ENCODE measurements at places on chromosomes 1 and 21.
A peak's percentile ranks its signal among the peaks of the same experiment; 100 is the strongest.

DNA sequence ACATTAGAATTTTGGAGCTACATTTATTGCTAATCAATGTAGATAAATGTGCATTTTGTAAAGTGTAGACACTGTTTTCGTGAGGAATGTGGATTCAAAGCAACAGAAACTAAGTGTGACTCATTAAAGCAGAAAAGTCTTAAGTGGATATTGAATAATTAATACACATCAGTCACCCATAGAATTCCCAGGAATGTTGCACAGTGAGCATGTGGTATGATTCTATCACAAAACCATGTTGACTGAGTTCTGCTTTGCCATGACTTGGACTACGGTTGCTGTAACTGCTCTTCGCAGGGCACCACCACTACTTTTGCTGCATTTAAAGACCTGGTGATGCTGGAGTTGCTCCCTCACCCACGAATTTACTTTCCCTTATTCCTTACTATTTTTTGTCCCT is 471.8 kb downstream of the KCNT2 start:
- no peak for DNase-seq

DNA sequence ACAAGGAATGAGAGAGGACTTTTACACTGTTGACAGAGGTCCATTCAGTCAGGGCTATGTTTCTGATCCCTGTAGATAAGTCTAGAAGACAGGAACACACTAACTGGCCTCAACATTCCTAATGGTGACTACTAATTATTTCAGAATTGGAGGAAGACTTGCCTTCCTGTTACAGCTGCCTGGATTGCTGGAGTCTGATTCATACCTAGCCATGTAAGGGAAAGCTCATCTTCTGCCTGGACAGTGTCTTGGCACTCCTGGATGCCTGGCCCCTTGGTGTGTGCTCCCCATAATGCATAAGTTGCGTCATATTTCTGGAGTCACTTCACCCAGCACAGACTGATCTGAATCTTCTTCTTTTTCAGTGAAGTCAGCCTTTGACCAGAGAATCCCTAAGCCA is 326.0 kb upstream of the RUNX1 start:
- peak; percentile 77 for DNase-seq

GRCh38 chr1:37868466-37868865 is 9.1 kb upstream of the MTF1 start:
- DNase-seq: no peak

DNA sequence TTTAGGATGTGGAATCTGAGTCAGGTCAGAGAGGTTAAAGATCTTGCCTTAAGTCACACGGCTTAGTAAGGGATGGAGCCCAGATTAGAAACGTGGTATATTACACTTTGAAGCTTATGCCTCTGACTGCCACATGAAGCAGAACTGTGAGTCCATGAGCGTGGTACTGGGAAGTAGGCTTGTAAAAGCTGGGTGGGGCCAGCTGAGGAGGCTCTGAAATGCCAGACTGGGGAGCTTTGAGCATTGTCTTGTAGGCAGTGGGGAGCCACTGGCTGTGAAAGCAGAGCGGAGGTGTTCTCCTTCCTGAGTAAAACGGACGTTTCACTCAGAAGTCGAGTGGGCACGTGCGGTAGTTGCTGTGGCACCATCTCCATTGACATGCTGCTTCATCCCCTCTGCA is 72.6 kb upstream of the USP24 start:
- no peak for DNase-seq

GRCh38 chr1:240797050-240797449 is 185.1 kb upstream of the GREM2 start:
- DNase-seq: no peak

DNA sequence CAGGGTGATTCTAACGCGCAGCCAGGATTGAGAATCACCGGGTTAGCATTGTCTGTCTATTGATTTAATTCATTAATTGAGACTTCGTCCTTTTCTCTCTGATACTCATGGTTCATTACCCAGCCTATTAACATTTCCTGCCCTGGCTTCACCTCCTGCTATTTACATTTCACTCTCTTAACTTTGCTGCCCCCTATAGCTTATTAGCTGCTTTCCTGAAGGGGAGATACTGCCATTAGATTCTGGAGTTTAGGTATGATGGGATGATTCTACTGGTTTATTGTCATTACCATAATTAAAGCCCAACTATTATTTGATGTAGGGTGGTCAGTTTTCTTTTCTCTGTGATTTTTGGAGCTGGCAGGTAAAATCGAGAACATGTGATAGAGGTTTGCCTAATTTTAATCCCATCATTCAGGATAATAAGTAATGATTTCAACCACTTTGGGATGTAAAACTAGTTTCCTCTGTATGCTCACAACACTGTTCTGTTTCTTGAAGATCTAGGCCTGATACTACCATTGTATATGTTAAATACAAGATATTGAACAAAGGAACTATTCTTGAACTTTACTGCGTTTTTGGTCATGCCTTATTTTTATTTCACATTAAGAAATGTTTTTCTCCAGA is 6.4 kb downstream of the PPP2R5A start:
- peak; percentile 72 for DNase-seq

- no peak for DNase-seq
Measured at GRCh38 chr1:154717528-154717924, 109.5 kb upstream of the ADAR start.

GRCh38 chr1:184912392-184912791 is 61.9 kb downstream of the NIBAN1 start:
- DNase-seq: no peak

- no peak for DNase-seq
Measured at GRCh38 chr1:55243655-55244054, 28.5 kb upstream of the USP24 start.

DNA sequence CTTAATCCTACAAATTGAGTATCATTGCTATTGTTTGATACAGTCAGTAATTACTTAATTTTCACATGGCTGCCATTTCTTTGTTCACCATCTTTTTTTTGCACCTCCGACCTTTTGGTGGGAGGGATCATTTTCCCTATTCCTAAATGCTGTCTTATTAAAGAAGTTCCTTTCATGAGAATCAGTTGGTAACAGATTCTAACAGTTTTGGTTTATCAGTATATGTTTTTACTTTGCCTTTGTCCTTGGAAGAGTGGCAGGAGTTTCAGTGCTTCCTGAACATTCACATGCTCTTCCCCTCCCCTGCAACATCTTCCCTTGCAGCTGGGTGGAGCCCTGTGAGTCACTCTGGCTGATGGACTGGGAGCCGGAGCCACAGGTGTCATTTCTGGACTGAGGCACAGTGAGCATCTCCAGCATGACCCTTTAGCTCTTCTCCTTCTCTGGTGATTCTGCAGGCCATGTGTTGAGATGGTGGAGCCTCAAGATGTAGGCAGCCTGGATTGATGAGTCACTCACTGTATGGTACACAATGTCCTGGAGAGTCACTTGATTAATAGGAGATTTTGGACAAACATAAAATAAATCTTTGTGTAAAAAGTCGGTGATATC is 217.7 kb downstream of the URB2 start:
- DNase-seq: peak; percentile 47

DNA sequence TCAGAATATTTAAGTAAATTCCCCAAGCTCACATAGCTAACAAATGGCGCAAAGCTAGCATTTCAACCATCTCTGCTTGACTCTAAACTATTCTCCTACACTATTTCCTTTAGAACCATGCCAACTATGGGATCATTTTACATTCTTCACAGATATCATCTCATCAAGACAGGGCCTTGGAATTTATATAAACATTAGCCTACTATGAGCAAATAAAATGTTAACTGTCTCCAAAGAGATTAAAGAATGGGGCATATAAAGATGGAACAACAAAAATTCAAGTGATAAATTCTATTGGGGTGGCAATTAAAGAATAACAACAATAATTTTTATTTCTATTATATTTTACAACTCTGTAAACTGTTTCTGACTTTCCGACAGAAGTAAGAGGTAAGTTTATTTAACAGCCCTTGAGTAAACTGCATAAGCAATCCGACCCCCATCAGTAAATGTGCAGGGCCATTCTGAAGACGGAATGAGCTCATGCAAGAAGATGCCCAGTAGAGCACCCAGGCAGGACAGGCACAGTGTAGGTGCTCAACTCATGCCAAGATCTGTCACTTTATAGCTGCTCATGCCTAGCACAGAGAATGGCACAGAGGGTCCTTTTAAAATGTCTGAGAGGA is 261.9 kb downstream of the VAV3 start:
- DNase-seq: peak; percentile 31

DNA sequence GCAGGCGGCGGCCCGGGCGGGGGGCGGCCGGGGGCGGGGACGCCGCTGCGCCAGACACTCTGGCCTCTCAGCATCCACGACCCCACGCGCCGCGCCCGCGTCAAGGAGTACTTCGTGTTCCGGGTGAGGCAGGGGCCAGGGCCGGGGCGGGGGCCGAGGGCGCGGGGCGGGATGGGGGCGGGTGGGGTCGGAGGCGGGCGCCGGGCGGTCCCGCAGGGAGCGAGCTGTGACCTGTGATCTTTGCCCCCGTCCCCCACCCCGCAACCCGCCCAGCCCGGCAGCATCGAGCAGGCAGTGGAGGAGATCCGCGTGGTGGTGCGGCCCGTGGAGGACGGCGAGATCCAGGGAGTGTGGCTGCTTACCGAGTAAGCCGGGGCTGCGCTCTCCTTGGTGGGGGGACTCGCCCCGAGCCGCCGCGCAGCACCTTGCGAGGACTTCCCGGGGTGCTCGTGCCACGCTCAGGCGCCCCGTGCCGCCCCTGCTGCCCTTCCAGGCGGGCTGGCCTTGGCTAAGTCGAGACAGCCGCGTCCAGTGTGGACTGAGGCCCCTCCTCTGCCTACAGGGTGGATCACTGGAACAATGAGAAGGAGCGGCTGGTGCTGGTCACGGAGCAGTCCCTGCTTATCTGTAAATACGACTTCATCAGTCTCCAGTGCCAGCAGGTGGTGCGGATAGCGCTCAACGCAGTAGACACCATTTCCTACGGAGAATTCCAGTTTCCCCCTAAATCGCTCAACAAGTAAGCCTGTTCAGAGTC is 514 bp downstream of the TPRG1L start:
- DNase-seq: peak; percentile 57

GRCh38 chr1:67190410-67190809 is 24.2 kb downstream of the IL23R start:
- no peak for DNase-seq

DNA sequence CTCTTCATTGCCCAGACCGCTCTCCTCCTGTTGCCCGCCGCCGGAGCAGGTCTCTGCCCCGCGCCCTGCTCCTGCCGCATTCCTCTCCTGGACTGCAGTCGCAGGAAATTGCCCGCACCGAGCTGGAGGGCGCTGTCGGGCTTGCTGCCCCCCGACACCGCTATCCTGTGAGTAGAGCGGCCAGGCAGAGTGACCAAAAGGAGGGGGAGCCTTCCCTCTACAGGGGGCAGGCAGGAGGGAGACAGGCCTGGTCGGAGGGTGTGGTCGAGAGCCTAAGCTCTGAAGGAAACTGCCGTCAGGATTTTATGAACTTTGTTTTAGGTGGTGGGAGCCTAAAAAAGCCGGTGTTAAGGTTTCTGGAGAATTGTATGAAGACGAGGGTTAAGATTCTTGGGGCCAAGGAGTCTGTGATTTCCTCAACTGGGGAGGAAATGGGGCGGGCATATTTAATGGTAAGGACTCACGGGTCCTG is 517 bp downstream of the LRIG2 start:
- peak; percentile 69 for DNase-seq

DNA sequence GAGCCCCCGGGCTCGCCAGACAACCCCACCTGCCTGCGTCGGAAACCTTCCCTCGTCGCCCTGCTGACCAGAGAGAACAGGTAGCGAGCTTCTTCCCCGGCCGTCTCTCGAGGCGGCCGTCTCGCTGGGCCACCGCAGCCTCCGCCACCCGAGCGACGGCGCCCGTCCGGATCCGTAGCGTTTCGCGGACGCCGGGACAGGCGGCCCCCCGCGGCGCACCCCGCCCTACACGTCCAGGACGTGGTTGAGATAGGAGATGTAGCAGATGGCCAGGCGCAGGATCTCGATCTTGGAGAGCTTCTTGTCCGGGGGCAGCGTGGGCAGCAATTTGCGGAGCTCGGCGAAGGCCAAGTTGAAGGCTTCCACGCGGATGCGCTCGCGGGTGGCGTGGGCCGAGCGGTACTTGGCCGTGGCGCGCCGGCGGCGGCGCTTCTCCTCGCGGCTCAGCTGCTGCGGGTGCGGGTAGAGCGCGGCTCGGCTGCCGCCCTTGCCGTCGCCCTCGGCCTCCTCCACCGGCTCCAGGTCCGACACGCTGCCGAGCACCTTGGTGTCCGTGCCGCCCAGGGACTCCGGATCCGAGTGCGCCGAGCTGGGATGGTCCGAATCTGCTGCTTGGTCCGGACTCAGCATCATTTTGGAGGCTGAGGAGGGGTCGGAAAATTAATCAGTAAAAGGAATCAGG is 3.0 kb downstream of the NHLH2 start:
- no peak for DNase-seq

GRCh38 chr1:93614986-93615581 is 66.6 kb downstream of the BCAR3 start:
- peak; percentile 69 for DNase-seq

GRCh38 chr1:235703506-235703905 is 53.9 kb upstream of the GNG4 start:
- DNase-seq: peak; percentile 56

GRCh38 chr21:14675774-14676530 is 129.8 kb upstream of the SAMSN1 start:
- DNase-seq: peak; percentile 12

DNA sequence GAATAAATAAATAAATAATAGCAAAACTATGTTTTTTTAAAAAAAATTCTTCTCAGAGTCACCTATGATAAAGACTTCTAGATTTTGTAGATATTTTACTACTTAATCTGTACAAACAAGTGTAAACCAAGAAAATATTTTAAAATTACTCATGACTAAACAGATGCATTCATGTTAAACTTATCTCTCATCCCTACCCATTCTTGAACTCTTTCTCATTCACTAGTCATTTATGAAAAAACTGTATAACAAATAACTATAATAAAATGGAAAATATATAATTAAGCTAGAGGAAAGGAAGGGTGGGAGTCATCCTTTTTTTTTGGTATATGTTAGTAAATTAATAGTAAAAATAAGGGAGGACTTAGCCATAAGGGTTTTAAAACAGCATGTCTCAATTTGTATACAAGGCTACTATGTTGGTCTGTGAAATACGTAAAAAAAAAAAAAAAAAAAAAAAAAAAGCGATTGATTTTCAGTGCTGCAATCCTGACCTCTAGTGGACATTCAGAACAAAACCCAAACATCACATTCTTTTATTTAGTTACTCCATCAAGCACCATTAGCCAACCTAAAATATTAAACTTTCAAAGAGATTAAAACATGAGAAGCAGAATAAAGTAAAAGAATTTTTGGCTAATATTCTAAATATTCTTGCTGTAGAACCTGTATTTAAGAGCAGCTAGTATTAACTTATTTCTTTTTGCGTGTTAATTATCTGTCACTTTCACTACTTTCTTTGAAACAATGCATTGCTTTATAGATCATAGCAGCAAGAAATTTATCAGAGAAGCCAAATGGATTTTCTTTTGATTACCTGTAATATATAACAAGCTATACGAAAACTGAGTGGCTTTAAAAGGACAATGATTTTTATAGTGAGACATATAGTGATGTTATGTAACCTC is 255.8 kb upstream of the CACYBP start:
- DNase-seq: peak; percentile 76

GRCh38 chr1:175250027-175250426 is 57.5 kb upstream of the KIAA0040 start:
- no peak for DNase-seq

DNA sequence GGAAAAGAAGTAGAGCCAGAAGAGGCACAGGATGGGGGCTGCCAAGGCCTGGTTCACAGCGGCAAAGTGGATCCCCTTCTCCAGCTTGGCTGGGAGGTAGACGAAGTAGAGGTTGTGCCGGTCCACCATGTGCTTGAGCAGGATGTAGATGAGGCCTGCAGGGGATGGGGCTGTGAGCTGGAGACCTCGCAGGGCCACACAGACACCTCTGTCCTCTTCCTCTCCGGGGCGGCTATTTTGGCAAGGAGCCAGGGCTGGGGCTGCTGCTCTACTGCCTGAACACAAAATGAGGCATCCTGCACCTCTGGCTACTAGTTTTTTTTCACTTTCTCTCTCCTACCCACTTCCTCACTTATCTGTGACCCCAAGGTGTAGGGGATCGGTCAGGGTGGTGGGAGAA is 32.3 kb downstream of the TMEM63A start:
- DNase-seq: no peak
